ENCODE measurements at places on chromosomes 2 and 18.
A peak's percentile ranks its signal among the peaks of the same experiment; 100 is the strongest.

GRCh38 chr2:74925361-74925786 lies 33.1 kb upstream of the POLE4 start:
- DNase-seq: no peak

DNA sequence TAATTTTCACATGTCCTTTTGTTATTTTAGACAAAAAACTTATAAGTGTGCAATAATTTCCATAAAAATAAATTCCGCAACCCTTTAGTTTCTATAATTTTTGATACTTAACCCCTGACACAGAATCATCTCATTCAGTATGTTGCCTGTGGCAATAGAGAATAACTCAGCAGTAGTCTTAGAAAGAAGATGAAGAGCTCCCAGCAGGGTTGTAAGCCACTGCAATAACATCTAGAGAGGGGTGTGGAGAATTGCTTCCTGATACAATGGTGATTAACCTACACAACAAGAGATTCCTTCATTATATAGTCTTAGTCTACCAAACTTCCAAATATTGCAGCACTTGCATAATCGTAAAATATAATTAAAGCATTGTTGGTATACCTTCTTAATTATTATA lies 118.9 kb downstream of the TMX3 start:
- DNase-seq: no peak

- DNase-seq: no peak
Observed at GRCh38 chr2:181170256-181170655, 189.9 kb downstream of the UBE2E3 start.

DNA sequence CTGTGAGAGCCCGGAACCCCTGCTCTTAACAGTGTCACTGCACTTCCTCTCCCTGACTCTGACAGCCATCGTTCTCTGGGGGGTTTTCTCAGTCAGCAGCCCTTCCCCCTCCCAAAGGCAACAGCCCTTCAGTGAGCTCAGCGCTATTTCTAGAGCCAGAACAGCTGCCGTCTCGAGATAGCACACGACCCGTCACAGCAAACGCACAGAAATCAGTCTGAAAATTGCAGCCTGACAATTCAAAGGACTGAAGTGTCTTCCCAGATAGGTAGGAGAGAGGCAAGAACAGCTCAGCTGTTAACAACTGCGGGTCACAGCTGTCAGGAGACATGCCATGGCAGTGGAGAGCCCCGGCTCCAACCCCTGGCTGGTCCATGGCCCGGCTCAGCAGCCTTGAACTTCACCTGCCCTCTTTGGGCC lies 45.4 kb downstream of the ST8SIA5 start:
- no peak for DNase-seq

- DNase-seq: peak; percentile 76
Observed at GRCh38 chr2:45012733-45013132, 3.5 kb upstream of the SIX2 start.

DNA sequence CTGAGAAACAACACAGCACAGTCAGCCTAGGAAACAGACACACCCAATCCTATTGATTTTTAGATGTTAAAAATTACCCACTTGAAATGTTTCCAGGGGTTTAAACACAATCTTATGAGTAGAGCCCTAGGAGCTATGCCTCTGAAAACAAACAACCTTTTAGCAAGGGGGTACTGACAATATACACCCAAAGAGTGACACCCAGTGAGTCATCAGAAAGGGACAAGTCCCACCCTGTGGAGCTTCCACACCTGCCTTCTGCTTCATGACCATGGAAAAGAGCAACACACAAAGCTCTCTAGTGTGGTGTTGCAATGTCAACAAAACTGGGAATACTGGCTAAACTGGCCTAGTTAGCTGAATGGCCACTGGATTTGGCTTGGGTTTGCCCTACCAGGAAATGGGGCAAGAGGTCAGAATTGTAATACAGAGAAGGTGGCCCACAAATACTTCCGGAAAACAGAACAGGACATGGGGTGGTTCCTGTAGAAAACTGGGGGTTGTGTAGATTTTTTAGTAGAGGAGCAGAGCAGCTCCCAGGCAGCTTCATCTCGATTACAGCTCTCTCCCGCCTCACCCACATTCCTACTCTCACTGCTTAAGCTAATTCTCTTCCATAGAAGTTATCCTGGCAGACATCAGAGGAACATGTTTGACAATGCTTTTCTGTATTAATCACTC lies 98.2 kb downstream of the GAREM1 start:
- no peak for DNase-seq

- peak; percentile 49 for DNase-seq
Observed at GRCh38 chr2:240256704-240257637, 116.5 kb upstream of the OTOS start.

DNA sequence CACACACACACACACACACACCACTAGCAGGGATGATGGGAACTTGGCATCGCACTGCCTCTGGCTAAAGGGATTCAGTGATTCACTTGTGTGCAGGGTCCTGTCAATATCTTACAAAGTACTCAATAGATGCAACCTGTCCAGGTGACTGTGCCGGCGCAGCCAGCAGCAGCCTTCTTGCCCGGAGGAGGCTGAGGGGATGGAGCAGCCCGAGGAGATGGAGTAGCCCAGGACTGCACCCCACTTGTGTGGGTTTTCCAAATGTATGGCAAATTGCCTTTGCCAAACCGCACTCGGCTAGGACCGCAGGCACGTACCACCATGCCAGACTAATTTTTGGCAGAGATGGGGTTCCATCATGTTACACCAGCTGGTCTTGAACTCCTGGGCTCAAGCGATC lies 31.1 kb downstream of the GBX2 start:
- no peak for DNase-seq

DNA sequence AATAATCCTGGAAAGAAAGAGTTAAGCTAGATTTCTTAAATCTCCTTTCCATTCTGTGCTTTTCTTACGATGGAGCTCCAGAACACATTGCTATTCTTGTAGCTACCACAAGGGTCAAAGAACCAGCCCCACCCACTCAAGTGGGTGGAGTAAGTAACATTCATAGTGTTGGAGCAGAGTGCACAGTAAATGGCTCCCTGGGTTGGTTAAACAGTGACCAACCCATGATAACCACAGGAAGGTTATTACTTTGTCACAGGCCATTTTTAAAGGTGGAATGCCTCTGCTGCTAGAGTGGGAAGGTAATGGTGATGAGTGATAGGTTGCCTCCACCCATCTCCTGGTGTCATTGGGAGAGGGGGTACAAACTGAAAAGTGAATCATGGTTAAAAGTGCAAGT lies 13.9 kb downstream of the ARPC2 start:
- DNase-seq: peak; percentile 55

DNA sequence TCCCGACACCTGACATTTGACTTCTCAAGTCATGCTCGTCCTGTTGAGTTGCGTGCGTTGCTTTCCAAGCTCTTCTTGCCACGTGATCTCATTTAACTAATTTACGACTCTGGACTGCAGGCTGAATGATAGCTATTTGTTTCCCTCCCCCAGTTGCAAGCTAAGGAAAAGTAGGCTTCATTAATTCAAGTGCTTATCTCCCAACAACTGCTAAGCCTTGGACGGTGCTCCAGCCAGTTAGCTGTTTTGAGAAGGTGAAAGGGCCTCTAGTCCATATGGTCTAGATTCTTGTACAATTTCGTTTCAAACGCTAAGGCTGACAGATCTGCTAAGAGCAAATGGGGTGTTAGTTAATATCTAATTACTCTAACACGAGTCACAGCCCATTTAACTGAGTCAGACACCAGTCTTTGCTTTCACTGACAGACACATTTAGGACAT lies 21.1 kb downstream of the GPR45 start:
- no peak for DNase-seq

DNA sequence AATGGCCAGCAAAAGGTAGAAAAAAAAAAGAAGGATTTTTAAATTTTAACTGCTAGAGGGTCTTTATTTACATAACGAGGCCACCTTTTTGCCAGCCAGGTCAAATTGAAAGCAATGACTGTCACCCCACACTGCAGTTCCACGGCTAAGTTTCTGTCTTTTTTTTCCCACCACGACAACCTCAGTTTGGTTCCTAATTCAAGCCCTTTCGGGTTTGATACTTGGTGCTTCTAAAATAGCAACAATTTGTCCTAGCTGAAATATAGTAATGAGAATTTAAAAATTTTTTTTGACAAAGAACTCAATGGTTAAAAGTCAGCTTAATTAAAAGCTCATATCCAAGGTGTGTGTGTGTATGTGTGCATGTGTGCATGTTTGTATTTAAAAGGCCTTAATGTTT lies 16.4 kb upstream of the NMS start:
- no peak for DNase-seq

GRCh38 chr2:54015798-54016699 lies 45.3 kb upstream of the PSME4 start:
- DNase-seq: peak; percentile 75

- DNase-seq: peak; percentile 88
Observed at GRCh38 chr2:29075894-29076705, 1.8 kb upstream of the PCARE start.

DNA sequence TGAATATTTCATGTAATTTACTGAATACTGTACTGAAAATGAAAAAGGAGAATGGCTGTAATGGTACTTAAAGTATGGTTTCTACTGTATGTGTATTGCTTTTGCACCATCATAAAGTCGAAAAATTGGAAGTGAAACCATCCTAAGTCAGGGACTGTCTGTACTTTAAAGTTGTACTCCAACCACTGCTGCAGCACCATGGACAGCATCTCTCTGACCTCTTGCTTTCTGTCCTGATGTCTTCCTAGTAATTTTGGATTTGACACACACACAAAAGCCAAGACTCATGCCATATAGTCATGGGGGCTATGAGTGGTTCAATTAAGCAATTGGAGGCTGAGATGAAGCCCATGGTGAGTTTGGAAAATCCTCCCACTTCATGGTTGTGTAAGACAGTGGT lies 256.3 kb upstream of the PKDCC start:
- peak; percentile 45 for DNase-seq

GRCh38 chr2:86396291-86396785 lies 44.8 kb upstream of the KDM3A start:
- no peak for DNase-seq

- DNase-seq: no peak
Observed at GRCh38 chr2:23387221-23387550, 2.2 kb downstream of the KLHL29 start.

DNA sequence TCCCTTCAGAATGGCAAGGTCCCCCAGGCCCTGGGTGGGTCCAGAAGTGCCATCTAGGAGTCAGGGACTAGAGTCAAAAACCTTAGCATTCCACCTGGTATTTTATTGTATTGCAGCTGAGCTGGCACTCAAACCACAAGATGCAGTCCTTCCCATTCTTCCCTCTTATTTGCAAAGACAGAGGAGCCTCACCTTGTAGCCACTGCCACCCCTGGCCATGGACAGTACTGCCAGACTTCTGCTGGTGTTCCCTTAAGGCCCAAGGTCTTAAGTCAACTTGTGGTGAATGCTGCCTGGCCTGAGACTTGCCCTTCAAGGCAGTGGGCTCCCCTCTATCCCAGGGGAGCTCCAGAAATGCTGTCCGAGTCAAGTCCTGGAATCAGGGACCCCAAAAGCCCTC lies 6.9 kb downstream of the UGT1A10 start:
- DNase-seq: peak; percentile 6

DNA sequence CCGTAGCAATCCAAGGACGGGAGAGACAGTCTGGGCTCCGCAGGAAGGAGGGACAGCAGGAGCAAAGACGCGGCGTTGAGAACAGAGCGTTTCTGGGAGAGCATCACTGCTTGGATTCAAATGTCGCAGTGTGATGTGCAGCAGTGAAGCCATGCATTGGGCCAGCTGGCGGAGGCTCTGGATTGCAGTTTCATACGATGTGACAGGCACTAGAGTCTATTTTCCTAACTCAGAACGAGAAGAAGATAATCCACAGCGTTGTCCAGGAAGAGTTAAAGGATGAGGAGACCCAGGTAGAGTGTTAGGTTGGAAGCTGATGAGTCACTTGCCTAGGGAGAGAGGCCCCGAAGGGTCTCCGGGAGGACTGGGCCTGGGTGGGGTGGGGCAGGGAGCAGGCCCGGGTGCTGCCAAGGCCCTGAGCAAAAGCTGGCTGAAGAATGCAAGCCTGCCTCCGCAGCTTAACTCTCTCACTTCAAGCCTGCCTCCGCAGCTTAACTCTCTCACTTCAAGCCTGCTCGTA lies 17.7 kb upstream of the SEMA4C start:
- DNase-seq: no peak

GRCh38 chr2:236974148-236974547 lies 111.5 kb upstream of the COPS8 start:
- no peak for DNase-seq

GRCh38 chr18:74482697-74483096 lies 13.5 kb upstream of the CNDP2 start:
- DNase-seq: no peak

DNA sequence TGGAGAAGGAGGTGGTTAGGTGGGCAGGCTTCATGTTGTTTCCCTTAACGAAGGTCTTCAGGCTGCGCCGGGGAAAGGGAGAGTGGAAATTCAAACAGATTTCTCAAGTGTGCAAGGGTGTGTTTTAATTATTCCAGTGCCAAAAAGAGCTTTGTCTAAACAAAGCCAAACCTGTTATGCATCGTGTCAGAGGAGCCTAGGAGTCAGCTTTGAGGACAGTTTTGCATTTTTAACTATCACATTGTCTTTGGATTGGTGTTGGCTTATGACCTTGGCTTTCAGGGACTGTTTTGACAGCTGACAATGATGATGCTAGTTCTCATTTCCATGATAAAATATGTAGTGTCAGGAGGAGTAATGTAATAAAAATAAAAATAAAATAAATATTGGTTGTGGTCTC lies 144.8 kb downstream of the LDLRAD4 start:
- no peak for DNase-seq

DNA sequence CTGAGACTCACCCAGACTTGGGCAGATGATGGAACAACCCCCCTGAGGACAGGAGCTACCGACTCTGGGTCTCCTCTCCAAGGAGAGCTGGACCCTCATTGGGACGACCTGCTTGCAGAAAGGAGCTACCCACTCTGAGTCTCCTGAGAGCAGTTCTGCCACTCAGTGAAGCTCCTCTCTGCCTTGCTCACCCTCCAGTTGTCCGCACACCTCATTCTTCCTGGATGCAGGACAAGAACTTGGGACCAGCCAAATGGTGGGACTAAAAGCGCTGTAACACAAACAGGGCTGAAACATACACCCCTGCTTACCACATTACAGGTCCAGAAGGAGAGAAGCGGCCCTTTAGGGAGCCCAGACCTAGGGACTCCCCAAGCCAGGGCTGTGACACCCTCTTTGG lies 124.9 kb upstream of the CCDC150 start:
- no peak for DNase-seq

GRCh38 chr2:158795195-158795924 lies at the start of gene DAPL1:
Gene DAPL1 (plus strand): TSS chr2:158795317. CDS start chr2:158795373, 56 bp downstream.
- peak; percentile 30 for DNase-seq

DNA sequence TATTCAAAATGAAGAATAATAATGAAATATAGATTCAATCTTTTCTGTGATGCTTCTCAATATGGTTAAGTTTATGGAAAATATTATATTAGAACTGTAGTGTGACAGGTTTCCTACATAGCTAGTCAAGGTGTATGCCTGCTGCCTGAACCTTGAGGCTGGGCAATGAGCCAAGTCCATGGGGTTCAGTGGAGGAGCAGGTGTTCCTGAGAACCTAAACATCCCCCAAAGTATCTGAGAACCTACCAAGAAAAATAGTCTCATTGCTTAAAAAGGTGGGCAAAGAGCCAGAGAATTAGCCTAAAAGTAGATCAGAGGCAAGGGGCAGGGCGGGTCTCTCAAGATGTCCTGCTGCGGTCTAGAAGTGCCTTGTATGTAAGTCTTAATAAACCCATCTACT lies 185.9 kb upstream of the SPHKAP start:
- DNase-seq: no peak
